ENCODE measurements at places on chromosomes 7 and 10. TPM values are rescaled to one million over a fixed set of nuclear protein-coding genes. Genes with fewer than 3 reads are reported as not detected.

DNA sequence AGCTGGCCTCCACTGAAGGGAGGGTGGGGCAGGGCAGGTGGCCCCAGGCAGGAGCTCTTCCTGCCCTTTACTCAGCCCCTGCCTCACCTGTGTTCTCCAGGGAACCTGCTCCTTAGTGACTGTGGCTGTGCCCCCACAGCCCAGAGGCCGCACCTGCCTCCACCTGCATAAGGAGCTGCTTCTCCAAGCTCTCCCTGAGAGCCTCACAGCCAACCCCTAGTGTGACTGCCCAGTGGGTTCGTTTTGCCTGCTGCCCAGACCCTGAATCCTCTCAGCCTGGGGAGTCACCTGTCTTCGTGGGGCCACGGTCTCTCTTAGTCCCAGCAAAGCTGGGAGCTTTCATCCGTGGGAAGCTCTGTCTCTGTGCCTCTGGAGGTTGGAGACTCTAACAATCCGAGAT, 94.4 kb downstream of the GLRX3 start:
- no peak for DNase-seq

GRCh38 chr10:71770255-71770654, 3.1 kb downstream of the VSIR start:
- no peak for DNase-seq

The NODAL gene
- not detected for total RNA-seq

The ZPBP gene
- not detected for total RNA-seq

GRCh38 chr10:132498562-132499366, 38.8 kb upstream of the INPP5A start:
- no peak for DNase-seq

DNA sequence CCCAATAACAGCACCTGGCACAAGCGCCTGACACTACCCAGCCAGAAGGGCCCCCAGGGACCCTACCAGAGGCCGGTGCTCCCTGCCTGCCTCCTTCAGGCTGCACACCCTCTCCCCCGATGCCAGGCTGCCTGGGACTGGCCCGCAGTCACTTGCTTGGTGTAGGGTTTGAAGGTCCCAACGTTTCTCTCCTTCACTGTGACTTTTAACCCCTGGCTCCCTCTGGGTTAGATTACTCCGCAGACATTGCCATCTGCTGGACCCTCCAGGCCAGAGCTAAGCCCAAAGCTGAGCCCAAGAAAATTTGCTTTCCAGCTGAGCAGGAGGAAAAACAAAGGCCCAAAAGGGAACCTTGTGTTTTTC, 6.9 kb downstream of the CDHR1 start:
- no peak for DNase-seq

DNA sequence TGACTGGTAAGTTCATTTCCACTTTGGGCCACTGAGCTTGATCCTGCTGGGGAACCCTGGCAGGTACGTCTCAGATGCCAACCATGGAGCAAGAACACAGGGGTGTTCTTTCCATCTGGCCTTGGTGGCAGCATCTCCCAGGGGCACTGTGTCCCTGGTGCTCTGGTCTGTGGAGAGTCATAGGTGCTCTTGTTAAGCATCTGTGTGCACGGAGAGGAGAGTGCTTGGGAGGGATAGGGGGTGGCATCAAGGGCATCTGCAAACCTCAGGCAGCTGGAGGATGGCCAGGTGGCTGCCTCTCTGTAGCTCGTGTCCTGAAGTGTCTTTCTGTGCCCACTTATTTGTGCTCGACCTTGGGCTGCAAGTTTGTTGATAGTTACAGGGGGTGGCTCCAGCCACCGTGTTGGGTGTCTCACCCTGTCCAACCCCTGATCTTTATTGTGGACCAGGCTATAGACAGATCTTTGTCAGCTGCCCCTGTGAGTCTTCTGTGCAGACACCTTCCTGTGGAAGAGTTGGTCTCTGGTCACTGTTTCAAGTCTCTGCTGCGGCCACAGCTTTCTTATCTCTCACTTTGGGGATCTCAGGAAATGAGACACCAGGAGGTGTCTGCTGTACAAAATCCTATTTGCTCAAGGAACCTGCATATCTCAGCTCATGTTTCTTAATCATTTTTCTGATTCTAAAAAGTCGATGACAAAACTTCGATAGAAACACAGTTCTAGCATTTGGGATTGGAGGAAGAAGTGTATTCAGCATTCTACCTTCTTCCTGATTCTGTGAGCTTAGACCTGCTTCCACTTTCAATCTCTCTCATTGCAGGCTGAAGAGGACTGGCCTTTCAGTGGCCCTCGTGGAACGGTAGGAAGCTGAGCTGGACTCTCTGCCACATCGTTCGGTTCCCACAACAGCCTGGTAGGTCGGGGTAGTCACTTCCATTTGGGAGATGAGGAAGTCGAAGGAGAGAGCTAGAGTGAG, 17.2 kb upstream of the GIMAP8 start:
- no peak for DNase-seq

- DNase-seq = no peak
Measured at GRCh38 chr10:28533186-28533564, 257 bp downstream of the WAC start.

- no peak for DNase-seq
Measured at GRCh38 chr7:88586219-88586618, 173.3 kb upstream of the ZNF804B start.

- DNase-seq = no peak
Measured at GRCh38 chr7:157744786-157745601, 408.2 kb downstream of the DNAJB6 start.

DNA sequence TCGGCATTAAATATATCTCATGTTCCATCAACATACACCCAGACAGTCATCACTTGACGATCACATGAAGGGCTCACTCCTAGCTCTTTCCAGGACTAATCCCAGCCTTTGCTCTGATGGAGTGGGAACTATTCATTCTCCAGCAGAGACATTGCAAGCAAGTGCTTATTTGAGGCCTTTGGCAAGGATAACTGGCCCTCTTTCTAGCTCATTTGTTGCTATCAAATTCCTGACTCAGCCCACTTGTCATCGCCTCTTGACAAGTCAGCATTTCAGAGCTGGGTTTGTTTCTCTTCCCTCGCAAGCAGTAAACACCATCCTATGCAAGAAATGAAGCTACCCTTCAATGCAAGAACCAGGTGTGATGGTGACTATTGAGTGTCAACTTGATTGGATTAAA, 1165.7 kb upstream of the AUTS2 start:
- no peak for DNase-seq

DNA sequence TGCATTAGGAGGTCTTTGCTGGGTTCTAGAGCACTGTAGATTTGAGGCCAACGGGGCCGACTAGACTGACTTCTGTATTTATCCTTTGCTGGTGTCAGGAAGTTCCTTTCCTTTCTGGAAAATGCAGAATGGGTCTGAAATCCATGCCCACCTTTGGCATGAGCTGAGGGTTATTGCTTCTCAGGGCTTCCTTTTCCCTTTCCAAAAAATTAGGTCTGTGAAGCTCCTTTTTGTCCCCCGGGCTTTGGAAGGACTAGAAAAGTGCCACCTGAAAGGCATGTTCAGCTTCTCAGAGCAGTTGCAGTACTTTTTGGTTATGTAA, 675 bp downstream of the IL6 start:
- DNase-seq = no peak

DNA sequence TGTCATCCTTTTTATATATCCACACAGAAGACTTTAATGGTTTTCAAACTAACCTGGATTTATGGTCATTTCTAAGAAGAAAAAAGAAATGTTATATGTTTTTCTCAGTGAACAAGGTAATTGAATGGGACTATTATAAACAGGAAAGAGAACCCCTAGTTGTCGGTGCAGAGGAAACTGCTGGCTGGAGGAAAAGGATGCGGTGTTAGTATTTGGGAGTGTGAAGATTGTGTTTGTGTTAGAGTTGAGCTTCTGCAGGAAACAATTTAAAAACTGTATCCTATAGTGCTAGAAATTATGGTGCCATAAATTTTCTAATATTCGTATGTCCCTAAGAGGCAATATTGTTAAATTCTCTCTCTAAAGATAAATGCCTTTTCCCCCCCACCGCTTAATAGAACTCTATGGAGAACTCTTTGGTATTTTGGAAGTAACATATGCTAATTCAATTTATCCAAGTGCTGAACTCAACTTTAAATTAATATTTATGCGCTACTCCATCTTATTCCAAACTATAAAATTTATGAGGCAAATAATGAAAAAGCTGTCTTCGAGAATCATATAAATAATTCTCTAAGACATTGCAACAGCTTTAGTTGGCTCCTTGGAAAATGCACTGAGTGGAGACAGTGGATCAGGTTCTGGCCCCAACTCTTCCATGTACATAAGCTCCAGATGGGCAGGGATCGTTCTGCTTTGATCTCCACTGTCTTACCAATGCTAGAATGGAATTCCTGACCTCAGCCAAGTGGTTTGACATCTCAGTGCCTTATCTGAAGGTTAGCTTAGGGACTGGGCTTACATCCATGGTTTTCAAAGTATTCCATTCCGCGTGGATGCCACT, 5.6 kb downstream of the BZW2 start:
- DNase-seq = no peak

- no peak for DNase-seq
Measured at GRCh38 chr7:148419856-148420832, 170.4 kb upstream of the C7orf33 start.

- no peak for DNase-seq
Measured at GRCh38 chr7:158228986-158229385, 358.6 kb downstream of the PTPRN2 start.

The FGFR2 gene
- 62.8 TPM for total RNA-seq

DNA sequence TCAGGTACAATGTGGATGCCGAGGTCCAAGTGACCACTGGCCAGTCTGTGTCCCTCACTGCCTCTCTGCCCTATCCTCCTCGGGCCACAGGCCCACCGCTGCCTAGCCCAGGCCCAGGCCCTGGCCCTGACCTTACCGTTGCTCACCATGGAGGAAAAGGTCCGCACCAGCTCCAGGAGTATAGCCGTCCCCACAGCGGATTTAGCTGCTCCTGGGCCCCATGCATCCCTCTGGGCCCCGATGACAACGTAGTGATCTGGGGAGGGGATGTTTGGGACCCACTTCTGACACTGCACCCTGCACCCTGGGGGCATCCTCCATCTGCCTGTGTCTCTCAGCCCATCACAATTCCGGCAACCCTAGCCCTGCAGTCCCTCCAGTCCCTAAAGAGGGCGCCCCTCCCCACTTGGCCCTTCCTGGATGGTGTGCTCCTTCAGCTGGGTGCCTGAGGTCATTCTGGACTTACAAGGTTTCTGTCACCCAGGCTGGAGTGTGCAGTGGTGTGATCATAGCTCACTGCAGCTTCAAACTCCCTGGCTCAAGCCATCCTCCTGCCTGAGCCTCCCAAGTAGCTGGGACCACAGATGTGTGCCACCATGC, 12.1 kb downstream of the TFR2 start:
- DNase-seq = no peak

DNA sequence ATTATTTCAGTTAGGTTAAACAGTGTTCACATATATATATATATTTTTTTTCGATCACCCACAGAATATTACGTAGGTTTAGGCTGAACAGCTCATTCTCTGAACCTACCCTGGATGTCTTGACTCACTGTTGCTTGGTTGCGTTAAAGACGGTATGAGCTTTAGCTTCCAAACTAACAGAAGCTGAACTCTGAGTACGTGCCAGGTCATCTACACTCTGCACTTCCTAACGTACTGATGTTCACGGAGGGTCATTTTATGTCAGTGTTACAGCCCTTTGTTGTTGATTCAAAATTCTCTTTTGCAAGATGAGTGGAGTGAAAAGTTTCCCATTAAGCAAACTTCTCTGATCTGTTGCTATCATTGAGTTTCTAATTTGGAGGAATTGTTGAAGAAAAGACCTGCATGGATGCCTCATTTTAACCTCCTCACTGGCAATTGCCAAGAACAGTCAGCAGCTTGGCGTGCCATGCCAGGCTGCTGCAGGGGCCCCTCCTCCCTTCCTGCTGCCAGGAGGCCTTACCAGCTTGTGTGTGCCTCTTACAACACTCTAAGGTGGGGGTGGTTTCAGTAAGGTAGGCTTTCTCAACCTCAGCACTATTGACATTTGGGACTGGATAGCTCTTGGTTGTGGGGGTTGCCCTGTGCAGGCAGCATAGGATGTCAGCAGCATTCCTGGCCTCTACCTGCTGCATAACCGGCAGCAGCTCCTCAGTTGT, 44.3 kb downstream of the INSYN2A start:
- DNase-seq = no peak

- no peak for DNase-seq
Measured at GRCh38 chr7:22397981-22398380, 41.0 kb upstream of the RAPGEF5 start.

The NUTM2E gene
- total RNA-seq = not detected

The NUTM2D gene
- total RNA-seq = 2.9 TPM

The CASD1 gene
- total RNA-seq = 27.5 TPM

DNA sequence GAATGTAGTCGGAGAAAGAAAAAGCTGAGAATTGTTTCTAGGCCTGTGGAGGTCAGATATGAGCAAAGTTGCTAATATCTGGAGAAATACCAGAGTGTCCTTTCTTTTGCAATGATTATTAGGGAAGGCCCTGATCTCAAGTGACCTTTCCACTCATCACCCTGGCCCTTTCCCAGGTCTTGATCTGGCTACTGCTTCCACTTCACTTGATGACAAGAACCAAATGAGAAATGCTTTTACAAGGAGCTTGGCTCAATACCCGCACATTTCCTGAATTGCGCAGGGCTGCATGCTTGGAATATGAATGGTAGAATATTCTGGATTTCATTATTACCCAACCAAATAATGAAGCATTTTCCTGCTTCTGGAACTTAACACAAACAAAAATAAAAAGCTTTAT, 104.6 kb downstream of the ITGB8 start:
- DNase-seq = no peak

GRCh38 chr10:16809074-16809718, 8.0 kb downstream of the RSU1 start:
- no peak for DNase-seq

All from breast epithelium (tissue), 4 donors.